MV-4-11 (cell line): ENCODE measurements at places on chromosomes 7 and 10.
A peak's percentile ranks its signal among the peaks of the same experiment; 100 is the strongest.

GRCh38 chr7:22723637-22724036, 3.4 kb upstream of the IL6 start:
- peak; percentile 51 for DNase-seq

GRCh38 chr7:111682588-111683340, 120.5 kb upstream of the IMMP2L start:
- no peak for DNase-seq

DNA sequence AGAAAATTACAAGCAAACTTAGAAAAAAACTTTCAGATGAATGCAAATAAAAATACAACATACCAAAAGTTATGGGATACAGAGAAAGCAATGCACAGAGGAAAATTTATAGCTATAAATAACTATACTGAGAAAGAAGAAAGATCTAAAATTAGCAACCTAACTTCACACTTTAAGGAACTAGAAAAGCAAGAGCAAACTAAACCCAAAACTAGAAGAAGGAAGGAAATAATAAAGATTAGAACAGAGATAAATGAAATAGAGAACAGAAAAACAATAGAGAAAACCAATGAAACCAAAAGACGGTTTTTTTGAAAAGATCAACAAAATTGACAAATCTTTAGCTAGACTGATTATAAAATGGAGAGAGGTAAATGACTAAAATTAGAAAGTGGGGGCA, 9.6 kb upstream of the STRA8 start:
- peak; percentile 94 for DNase-seq

DNA sequence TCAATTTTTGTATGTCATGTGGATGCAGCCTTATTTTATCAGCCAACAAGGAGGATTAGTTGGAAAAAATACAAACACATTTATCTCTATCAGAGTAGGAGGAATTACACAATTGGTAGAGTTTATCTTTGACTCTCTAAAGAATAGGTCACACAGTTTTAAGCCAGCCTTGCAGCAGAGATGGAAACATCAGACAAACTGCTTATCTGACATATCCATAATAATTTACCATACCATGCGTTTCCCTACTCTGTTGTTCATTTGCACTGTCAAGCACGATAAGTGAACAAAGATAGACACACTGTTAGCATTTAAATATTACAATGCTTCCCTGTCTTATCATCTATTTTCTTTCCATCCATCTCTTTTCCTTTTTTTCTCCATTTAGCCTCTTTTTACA, 283.7 kb upstream of the SMIM30 start:
- DNase-seq, result no peak

DNA sequence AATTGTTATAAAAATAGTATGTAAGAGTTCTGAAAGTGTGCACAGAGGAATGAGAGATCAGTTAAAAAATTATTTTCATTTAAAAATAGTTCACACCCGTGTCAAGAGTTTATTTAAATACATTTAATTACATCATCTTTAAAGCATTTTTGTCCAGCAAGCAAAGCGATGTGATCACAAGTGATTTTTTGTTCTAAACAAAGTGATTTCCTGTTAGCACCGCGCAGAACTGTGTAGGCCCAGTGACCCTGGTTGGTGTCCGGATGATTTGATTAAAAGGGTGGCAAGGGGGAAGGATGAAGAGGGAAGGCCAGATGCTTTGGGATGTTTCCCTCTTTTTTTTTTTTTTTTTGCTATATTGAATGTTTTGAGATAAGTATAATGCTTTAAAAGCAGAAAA, 227.8 kb upstream of the PITRM1 start:
- DNase-seq, result no peak

DNA sequence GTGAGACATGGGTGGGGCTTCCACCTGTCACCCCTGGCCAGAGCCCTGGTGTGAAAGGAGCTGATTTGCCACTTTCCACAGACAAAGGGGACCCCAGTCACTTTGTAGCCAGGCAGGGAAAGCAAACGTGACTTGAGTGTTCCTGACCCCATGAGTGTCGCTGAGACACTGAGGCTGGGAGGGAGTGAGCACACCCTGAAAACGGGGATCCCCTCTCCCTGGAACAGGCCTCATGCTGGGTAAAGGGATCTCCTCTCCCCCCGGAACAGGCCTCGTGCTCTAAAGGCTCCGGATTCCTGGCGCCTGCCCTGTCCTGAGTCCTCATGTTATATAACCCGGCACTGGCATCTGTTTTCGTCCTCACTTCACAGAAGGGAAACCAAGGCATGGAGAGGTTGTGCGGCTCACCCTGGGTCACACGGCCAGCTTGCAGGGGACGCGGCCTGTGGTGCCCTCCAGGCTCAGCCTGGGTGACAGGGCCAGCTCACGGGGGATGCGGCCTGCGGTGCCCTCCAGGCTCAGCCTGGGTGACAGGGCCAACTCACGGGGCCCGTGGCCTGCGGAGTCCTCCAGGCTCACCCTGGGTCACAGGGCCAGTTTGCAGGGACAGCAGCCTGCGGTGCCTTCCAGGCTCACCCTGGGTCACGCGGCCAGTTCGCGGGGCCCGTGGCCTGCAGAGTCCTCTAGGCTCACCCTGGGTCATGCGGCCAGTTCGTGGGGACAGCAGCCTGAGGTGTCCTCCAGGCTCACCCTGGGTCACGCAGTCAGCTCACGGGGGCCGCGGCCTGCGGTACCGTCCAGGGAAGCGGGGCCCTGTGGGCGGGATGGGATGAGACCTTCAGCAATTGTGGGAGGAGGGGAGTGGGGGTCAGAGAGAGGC, 104.7 kb downstream of the PDGFA start:
- DNase-seq, result no peak

DNA sequence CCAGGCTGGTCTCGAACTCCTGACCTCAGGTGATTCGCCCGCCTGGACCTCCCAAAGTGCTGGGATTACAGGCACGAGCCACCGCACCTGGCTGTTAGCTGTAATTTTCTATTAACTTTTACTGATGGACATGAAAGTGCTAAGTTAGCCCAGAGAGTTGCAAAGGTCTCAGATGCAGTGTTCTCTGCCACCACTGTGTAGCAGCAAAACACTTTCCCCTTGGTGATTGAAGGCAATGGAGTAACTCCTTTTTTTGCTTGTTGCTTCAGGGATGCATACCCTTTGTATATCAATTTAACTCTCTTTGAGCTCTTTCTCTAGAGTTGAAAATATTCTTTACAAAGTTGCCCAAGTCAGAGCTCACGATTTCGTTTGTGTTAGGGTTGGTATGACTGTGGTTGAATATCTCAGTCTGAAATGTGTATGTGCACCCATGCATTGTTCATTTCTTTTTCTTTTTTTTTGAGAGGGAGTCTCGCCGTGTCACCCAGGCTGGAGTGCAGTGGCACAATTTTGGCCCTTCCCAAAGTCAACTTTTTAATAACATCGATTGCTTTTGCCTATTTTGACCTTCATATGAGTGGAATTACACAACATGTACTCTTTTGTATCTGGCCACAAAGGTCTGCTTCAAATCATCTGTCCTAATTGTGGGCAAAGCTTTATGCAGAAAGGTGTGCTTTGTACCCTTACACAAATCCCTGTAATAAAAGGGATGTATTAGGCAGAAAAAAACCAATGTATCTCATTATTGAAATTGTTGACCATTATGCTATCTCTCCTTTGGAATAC, 52.6 kb downstream of the GTF2I start:
- no peak for DNase-seq

DNA sequence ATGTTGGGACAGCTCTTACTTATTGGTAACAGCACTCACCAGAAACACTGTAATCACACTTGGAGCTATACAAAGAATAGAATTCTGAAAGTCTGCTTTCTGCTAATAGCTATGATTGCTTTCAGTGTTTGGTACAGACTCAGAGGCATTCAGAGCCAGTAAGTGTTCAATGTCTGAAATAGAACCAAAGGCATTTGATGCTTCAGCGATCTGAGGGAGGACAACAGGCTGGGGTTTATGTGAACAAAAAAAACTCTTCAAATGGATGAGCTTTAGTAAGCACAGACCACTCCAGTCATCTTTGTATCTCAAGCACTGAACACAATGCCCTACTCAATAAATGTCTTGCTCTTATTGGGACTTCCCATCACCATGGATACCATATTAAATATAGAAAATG, 322.8 kb upstream of the GRM3 start:
- no peak for DNase-seq

DNA sequence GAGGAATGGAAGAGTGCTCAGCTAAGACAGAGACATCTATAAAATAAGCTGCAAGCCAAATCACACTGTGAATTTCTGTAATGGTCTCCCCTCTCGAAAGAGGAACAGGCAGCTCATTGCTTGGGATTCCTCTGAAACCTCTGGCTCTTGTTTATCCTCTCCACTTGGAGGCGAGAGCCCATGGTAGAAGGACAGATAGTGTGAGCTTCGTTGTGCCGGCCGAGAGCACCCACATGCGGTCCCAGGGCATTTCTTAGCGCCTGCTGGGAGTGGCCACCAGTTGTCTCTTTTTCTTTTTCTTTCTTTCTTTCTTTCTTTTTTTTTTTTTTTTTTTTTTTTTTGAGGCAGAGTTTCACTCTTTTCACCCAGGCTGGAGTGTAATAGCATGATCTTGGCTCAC, 26.2 kb downstream of the CNPY1 start:
- no peak for DNase-seq

DNA sequence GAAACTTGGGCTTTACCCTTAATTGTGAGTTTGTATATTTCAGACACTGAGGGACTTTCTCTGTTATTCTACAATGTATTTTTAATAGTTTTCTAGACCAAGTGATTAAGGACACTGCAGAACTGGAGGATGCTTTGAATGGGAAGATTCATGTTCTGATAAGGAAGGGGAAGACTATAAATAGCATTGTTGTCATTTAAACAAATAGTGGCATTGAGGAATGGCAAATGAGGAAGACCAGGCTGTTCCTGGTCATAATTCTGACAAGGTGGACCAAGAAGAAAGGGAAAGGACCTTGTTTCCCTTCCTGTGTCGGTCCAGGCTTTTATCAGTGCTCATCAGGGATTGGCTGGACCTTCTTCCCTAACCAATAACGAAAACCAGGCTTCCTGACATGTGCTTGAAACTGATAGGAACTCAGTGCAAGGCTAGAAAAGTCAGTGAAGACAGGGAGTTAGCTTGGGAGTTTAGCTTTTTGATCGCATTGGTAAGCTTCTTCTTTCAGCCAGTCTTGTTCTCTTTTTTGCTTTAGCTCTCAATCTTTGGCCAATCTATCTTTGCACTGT, 116.2 kb downstream of the ITGA8 start:
- no peak for DNase-seq

- peak; percentile 81 for DNase-seq
Measured at GRCh38 chr7:5396542-5396941, 27.1 kb downstream of the TNRC18 start.

- peak; percentile 85 for DNase-seq
Measured at GRCh38 chr7:43850348-43851116, 18.8 kb downstream of the MRPS24 start.

DNA sequence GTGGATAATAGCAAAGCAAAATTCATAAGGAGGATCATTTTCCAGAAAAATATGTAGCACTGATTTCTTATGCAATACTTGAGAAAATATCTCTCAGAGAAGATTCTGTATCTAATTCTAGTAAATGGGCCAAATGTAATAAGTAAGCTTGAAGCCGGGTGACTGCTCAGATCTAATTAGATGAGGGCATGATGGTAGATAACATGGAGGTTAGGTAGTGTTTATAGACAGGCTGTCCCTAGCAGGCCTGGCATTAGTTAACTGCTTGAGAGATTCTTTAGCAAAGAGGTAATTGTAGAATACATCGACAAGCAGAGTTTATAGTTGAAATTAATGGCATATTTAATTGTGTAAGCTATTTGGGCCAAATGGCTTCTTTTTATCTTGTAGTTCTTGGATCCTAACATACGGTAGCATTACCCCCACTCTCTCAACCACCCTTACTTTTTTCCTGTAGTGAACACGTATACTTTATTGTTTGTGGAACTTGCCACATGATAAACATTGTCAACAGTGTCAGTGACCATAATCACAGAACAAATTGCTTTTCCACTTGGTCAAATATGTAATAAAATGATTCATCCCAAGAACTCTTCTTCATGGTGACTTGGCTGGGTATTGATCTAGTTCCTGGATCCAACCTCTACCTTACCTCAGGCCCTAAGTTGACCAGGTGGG, 343.1 kb downstream of the BBS9 start:
- DNase-seq, result no peak

- DNase-seq, result peak; percentile 20
Measured at GRCh38 chr7:18352339-18353255, 143.0 kb upstream of the HDAC9 start.

- no peak for DNase-seq
Measured at GRCh38 chr7:39417642-39418041, 148.6 kb upstream of the YAE1 start.

DNA sequence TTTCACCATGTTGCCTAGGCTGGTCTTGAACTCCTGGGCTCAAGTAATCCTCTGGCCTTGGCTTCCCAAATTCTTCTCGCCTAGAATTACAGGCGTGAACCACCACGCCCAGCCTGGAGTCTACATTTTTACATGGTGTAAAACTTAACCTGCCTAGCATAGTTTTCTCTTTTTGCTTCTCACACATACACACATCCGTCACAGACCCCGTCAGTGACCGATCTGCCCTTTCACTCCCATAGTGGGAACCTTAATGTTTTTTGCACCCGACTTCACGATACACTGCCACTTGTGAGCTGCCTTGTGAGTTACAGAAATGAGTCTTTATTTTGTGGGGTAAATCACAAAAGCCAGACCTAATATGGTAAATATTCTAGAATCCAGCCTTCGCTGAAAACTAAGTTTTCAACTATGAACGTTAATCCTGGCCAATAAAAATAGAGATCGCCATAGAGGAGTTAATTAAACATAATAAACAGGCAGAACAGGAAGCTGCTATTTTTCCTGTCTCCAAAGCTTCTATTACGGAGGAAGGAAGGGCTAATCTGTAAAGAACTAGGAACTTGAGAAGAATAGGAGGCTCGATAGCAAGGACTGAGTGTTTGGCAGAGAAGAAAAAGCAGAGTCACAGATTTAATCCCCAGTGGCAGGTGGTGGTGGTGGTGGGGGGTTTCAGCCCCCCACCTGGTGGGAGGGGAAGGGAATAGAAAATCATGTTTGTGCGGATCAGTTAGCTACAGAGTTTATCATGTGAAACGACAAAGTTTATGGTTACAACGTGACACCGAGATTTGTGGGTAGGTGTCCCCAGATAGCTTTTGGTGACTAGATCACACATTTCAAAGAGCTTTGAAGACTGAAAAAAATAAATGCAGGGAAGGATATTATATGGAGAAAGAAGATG, 14.7 kb upstream of the FAM171A1 start:
- no peak for DNase-seq

GRCh38 chr10:71277914-71278665, 41.0 kb upstream of the SLC29A3 start:
- DNase-seq, result no peak

GRCh38 chr7:158328376-158329013, 259.1 kb downstream of the PTPRN2 start:
- DNase-seq, result no peak

DNA sequence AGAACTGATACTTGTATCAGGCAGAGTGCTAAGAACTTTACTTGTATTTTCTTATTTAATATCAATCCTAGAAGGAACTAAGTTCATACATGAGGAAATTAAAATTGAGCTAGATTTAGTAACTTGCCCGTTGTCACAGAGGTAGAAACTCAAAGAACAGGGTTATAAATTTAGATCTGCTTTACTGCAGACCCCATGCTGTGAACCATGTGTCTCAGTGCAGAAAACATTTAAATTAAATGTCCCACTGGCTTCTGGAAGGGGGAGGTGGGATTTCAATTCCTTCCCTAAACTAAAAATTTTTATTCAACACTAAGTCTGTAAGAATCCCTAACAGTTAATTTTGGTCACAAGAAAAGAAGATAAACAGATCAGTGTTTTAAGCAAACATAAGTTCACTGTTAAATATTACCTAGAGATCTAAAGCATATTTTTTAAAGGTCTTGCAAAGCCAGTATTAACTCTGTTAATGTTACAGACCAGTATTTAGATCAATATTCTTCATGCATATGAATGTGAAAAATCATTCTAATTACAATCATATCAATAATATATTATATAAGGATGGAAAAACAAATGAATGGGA, 23.1 kb downstream of the WASL start:
- DNase-seq, result no peak
